Jurkat, Clone E6-1 (cell line): ENCODE measurements at places on chromosomes 2 and 18.

DNA sequence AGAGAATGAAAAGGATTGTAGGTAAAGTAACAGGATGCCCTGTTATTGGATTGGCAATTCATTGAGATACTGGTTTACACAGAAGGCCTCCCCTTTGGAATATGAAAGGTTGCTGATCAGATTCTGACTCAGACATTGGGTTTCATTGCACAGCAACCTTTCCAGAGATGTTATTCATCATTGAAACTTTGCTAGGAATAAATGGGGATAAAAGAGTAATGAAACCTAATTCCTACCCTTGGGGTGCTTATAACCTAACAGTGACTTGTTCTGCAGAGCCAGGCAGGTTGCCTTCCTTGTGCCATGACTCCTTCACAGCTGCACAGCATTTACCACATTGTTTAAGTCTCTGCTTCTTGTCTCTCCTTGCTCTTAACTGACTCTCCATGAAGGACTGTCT is 5.0 kb downstream of the NAB1 start:
- no peak for DNase-seq

DNA sequence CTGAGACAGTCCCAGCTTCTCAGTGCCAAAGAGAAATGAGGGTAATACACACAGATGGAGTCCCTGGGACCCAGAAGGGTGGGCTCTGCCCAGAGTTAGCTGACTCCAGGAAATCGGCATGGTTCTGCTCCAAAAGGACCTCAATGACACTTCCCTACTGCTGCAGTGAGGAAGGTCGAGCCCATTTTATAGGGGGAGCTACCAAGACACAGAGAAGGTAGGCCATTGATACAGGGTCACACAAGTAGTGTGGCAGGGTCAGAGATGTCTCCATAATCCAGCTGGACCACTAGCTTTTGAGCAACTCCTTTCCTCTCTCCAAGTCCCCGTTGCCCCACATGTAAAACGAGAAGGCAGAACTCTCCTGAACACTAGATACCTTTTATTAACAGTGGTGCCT is 276.9 kb downstream of the MYCN start:
- DNase-seq: no peak

- no peak for DNase-seq
Observed at GRCh38 chr2:2639251-2640139, 308.4 kb upstream of the MYT1L start.

DNA sequence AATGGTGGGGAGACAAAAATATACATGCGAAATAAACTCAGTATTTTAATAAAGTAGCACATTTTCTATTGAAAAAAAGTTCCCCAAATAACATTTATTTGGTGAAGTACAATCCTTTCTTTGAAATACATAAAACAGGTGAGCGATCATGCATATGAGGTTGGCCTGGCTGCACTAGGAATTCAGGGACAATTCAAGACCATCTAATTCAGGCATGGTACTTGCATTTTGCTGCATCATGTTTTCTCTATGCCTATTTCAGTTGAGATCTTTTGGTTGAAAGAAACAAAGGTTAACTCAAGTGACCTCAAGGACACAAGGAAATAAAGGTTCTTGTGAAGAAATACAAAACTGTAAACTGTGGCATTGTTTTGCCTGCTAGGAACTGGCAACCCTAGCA is 19.8 kb upstream of the TAF4B start:
- no peak for DNase-seq

DNA sequence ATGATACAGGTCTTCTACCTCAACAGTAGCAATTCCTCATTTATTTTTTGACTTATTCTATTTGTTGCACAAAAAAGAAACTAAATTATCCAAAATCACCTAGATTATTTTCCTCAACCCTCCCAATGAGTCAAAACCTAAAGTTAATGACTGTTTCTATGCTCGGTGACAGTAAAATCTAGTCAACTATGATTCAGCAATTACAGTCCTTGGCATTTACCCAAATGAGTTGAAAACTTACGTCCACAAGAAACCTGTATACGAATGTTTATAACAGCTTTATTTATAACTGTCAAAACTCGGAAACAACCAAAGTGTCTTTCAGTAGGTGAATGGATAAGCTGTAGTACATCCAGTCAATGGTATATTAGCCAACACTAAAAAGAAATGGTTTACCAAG is 439.3 kb downstream of the CBLN2 start:
- no peak for DNase-seq

GRCh38 chr18:67788310-67789164 is 272.0 kb upstream of the DSEL start:
- no peak for DNase-seq

DNA sequence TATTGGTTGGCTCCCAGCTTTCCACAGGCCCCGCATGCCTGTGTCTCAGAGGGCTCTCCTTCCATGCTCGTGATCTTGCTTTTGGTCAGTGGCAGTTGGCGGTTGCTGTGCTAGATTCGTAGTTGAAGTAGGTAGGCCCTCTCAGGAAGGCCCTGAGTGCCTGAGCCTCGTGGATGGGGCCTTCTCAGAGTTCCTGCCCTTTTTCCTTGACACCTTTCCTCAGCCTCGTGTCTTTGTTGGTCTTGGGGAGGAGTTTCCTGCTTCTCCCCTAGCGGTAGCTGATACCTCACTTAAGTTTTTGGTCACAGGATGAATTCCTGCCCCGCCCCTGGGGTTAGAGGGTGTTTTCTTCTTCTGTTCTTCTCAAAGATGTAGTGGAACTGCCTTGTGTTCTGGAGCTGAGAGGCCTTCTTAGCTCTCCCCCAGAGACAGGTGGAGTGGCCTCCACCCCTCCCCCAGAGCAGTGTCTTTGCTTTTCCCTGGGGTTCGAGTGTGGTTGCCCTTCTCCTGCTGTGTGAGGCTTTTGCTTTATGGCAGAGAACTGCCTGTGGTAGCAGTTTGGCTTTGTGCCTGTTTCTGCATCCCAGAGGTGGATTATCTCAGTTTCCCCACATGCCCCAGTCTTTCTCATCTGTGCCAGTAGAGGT is 94.8 kb downstream of the ZNF407 start:
- DNase-seq: peak; percentile 11

- DNase-seq: no peak
Observed at GRCh38 chr2:41314511-41315070, 733.2 kb upstream of the PKDCC start.

GRCh38 chr2:66693076-66693965 is 258.4 kb downstream of the MEIS1 start:
- DNase-seq: no peak

GRCh38 chr2:227010433-227010832 is 153.6 kb downstream of the COL4A4 start:
- DNase-seq: no peak

DNA sequence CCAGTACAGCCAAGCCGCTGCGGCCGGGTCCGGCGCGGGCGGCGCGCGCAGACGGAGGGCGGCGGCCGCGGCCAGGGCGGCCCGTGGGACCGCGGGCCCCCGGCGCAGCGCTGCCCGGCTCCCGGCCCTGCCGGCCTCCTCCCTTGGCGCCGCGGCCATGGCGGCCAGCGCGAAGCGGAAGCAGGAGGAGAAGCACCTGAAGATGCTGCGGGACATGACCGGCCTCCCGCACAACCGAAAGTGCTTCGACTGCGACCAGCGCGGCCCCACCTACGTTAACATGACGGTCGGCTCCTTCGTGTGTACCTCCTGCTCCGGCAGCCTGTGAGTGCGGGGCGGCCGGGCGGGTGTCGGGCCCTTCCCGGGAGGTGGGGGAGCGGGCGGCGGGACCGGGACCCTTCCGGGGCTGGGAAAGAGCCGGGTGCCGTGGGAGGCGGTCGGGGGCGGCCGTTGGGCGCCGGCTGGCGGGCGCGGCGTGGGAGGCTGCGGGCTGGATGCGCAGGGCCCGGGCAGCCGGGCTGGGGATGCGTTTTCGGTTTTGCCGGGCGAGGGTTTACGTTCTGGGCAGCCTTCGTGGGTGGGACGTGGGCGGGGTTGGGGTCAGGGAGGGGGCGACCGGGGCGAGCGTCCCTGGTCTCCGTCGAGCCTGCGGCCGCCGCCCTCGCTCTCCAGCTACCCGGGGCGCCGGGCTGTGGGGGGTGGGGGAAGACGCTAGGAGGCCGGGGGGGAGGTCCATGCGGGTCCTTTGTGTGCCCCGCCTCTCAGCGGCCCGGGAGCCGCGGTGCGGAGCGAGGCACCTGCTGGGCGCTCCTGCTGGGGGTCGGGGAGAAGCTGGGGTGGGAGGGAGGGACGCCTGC is 537 bp downstream of the AGFG1 start:
- no peak for DNase-seq

- no peak for DNase-seq
Observed at GRCh38 chr2:121075641-121076497, 209.1 kb downstream of the TFCP2L1 start.

DNA sequence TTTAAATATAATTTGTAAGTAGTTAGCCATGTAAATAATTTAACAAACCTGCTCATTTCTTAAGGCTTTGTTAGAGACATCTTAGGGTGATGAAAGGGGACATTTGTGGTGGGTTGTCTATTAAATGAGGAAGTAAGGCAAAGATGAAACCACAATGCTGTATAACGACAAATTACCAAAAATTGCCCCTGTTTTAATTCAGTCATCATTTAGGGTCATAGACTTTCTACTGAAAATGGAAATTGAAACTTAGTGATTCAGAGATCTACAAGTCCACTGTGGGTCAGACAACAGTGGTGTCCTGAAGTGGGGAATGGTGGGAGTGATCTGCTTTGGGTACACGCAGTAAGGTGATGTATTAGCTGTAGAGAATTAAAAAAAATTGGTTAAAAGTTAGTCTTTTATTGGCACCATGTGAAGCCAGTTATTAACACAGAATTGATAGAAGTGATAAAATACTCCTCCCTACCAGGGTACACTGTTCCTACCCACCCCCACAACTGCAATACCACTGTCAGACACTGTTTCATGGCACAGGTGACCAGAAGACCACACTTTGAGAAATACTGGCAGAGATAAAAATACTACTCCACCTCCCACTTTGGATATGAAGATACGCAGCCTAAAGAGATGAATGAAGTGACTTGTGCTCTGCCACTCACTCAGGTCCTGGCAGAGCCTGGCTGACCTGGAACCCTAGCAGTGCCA is 13.4 kb downstream of the CERS6 start:
- no peak for DNase-seq

DNA sequence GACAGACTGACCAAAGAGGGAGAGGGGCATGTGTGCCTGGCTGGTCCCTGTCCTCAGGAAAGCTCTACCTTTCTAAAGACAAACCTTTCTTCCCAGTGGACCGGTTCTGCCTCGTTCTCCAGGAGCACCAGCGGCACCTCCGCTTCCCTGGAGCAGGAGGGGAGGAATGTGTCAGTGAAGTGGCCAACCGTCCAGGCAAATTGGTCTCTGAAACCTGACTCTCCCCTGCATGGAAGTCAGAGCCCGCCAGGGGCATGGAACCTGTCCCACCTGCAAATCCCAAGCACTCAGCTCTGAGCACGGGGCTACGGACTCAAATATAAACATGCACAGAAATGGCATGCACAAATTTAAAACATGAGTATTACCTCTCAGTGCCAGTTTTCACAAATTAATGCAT is 62.9 kb downstream of the COL6A3 start:
- no peak for DNase-seq

DNA sequence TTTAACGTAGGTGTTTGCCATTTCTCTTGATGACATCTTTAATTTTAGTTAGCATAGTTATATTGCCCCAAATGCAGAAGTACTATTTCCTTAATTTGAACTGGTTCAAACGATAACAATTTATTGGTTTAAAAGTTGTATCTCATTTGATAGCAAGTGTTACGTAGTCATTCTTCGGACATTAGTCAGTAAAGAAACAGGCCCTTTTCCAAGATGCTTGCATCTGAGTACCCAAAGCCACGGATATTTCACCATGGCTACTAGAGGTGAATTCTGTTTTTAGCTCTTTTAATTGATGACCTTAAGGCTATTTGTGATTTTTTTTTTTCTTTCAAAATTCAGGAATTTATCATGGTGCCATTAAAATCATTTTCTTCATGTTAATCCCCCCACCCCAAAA is 32.1 kb downstream of the GLS start:
- no peak for DNase-seq

DNA sequence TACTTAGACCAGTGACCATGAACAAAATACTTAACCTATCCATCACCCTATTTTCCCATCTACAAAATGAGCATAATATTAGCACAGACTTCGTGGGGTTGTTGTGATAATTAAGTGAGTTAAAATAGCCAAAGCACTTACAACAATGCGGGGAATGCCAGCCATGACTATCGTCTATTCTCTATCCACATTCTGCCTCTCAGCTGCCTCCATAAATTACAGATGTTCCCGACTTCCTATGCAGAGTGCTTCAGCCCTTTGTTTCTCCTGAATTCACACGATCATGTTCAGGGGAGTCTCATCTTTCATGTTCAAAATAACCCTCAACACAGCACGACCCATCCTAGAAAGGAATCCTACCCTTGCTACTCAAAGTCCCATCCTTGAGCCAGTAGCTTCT is 211.6 kb downstream of the EN1 start:
- no peak for DNase-seq

DNA sequence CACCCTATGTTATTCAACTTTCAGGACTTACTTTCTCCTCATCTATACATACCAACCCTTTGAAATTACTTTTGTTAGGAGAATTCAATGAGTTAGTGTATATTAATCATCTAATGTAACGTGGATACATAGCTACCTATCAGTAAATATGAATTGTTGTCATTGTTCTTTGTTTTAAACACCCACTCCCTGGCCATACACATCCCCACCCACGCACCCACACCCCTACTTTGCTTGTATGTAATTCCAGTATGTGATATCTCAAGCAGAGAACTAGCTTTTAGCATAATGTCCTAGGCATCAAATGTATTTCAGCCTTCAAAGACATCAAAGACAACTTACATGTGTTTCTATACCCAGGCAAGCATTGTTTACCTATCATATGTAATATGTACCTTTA is 129.2 kb downstream of the MAP4K4 start:
- no peak for DNase-seq

GRCh38 chr2:173076581-173077345 is 1.1 kb downstream of the MAP3K20 start:
- DNase-seq: no peak

DNA sequence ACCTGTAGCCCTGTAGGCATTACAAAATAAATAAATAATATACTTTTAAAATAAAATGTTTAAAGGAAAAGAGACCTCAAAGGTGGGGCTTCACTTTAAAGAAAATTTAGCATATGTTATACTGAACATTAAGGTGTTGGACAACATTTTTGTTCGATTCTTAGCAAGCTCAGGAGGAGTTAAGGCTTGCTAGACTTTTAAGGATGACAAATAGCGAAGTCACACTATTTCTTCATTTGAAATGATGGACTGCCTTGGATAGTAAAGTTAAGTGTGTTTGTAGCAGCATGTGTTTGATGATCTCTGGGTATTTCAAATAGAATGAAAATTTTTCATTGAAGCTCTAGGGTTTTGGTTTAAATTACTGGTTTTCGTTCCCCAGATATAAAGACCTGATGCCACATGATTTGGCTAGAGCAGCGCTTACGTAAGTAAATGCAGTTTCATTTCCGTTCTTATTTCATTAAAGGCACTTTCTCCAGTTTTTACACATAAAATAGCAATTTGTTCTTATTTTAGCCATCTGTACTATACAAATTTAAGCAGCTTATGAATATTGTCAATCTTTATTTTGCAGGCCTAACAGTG is 24.9 kb downstream of the HADHB start:
- no peak for DNase-seq

- DNase-seq: no peak
Observed at GRCh38 chr2:200356857-200357384, 50.4 kb downstream of the SPATS2L start.

- no peak for DNase-seq
Observed at GRCh38 chr2:37642907-37643729, 28.3 kb downstream of the CDC42EP3 start.

- peak; percentile 14 for DNase-seq
Observed at GRCh38 chr2:131156452-131157149, 51.5 kb downstream of the PLEKHB2 start.

- no peak for DNase-seq
Observed at GRCh38 chr2:217906798-217907197, 96.0 kb downstream of the TNS1 start.
